Ascending aorta (tissue), 2 donors: ENCODE measurements at places on chromosomes 5 and 9.

- DNase-seq, result no peak
Observed at GRCh38 chr5:122478741-122479442, 166.9 kb downstream of the SNCAIP start.

DNA sequence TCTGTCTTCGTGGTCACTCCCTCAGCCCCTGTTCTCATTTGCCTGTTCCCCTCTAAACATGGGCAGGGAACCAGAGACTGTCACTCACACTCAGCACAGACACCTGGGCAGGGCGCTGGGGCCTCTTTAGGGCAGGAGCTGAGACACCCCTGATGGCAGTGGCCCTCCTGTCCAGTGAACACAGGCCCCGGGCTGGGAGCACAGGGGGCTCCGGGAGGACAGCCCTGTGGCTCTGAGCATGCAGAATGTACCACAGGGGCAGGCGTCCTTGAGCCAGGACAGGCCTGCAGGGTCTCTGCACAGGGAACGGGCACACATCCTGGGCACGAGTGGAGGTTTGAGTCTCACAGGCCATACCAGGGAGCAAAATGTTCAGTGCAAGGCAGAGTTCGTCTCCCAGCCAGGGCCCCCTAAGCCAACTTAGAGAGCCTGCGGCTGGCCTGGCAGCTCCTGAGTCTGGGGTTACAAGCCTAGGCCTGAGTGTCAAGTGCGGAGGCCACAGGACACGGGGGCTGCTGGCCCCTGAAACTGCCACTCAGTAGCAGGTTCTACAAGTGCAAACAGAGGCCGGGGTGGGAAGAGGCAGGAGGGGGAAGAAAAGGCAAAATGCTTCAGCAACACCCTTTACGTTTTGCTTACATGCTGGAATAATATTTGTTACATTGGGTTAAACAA lies 55.9 kb upstream of the NKD2 start:
- no peak for DNase-seq

DNA sequence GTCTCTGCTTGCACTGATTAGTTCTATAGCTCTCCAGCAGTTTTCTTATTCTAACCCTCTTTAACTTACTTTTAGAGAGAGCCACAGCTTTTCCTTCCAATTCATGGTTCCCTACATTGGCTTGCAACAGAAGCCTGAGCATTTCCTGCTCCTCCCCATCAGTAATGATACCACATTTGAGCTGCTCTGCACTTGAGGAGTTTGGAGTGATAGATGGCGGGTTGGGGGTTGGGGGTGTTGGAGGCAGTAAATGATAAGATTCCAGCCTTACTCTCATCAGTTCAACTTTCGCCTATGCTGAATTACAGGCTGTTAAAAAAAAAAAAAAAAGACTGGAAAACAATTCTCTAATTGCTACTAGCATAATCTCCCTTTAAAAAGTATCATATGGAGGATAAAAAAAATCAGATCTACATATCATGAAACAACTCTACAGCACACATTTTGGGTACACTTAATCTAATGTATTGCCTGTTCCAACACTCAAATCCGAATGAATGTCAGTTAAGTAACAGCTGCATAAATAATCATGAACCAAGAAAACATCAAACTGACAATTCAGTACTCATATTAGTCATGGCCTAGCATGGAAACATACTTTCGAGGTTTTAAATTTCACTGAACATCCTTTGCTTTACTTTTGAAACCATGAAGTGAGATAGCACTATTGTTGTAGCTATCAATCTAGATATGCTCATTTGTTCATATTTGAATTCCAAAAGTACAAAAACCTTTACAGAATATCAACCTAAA lies 224.7 kb downstream of the NFIB start:
- DNase-seq, result no peak

GRCh38 chr9:108845507-108845906 lies 10.3 kb downstream of the ACTL7B start:
- DNase-seq, result no peak

GRCh38 chr9:33489066-33489465 lies 15.3 kb upstream of the NOL6 start:
- no peak for DNase-seq

DNA sequence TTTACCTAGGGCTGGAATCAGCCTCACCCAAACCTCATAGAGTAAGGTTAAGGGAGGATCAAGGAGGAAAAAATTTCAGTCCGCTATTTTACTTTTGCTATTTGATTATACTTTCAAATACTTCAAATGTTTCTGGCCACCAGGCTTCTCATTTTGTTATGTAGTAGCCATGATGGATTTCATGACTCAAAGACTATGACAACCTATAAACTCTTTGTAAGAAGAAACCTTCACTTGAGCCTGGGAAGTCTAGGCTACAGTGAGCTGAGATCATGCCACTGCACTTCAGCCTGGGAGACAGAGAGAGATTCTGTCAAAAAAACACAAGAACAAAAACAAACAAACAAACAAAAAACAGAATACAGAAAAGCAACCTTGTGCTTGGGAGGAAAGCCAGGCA lies 293.6 kb upstream of the TNC start:
- DNase-seq, result no peak

GRCh38 chr9:89078860-89079259 lies 87.6 kb downstream of the S1PR3 start:
- DNase-seq, result no peak

GRCh38 chr9:123723135-123723875 lies 206.6 kb downstream of the DENND1A start:
- no peak for DNase-seq

- no peak for DNase-seq
Observed at GRCh38 chr5:40630126-40630525, 49.6 kb upstream of the PTGER4 start.

GRCh38 chr9:86512929-86513328 lies 158.7 kb upstream of the TUT7 start:
- no peak for DNase-seq

GRCh38 chr9:125233678-125234077 lies 7.5 kb downstream of the HSPA5 start:
- DNase-seq, result no peak

DNA sequence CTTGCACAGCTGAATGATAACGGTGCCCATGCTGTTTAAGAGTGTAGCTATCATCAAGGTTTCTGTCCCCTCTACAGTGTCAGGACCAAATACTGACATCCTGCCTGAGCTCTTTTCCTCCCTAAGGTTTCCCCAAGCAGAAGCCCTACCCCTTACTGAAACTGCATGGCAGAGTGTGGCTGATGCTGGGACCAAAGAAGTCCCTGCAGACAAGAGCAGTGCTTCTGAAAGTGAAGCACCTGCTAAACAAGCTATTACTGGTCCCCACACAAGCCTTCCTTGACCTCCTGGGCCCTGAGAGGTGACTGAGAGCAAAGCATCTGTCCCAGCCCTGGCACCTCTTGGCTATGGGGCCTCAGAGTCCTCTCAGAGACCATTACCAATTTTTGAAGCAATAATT lies 56.1 kb downstream of the CFAP90 start:
- no peak for DNase-seq
